ENCODE measurements at places on chromosomes 16 and 17. TPM values are rescaled to one million over a fixed set of nuclear protein-coding genes. Genes with fewer than 3 reads are reported as not detected.

Gene CDH1
- 0.26 TPM for polyA plus RNA-seq

- DNase-seq, result no peak
These were observed 344 bp upstream of the SEPTIN12 start for GRCh38 chr16:4788489-4788889.

- no peak for DNase-seq
These were observed 50.5 kb downstream of the IKZF3 start for GRCh38 chr17:39813631-39814030.

GRCh38 chr16:79045191-79045590 lies 555.3 kb downstream of the MAF start:
- no peak for DNase-seq

- DNase-seq, result no peak
These were observed 10.9 kb downstream of the CLUH start for GRCh38 chr17:2700491-2701141.
